Tibial nerve (tissue), 4 donors: ENCODE measurements at places on chromosomes 12 and 14. TPM values are rescaled to one million over a fixed set of nuclear protein-coding genes. Genes with fewer than 3 reads are reported as not detected.

The EML1 gene
- total RNA-seq: 82.8 TPM

The PTPRB gene
- total RNA-seq: 14.4 TPM

The PZP gene
- not detected for total RNA-seq

The KRT3 gene
- total RNA-seq: not detected

The BCL7A gene
- 6.5 TPM for total RNA-seq

The TIGAR gene
- total RNA-seq: 4.4 TPM

The TMTC2 gene
- 35.8 TPM for total RNA-seq

The KCNC2 gene
- total RNA-seq: 0.30 TPM

The IRAK3 gene
- 31.6 TPM for total RNA-seq

The NGB gene
- total RNA-seq: not detected

The CLEC1B gene
- not detected for total RNA-seq

The CORO1C gene
- 152 TPM for total RNA-seq

The KRAS gene
- total RNA-seq: 26.5 TPM

The ZBTB25 gene
- 14.9 TPM for total RNA-seq

The RHOJ gene
- 20.7 TPM for total RNA-seq

The PPFIA2 gene
- 20.3 TPM for total RNA-seq

The ADAMTS20 gene
- not detected for total RNA-seq

The ANKRD33 gene
- total RNA-seq: 0.66 TPM

The AJUBA gene
- total RNA-seq: 26.8 TPM

The PTPRQ gene
- total RNA-seq: 1.8 TPM

The SERPINA12 gene
- not detected for total RNA-seq

The RTL1 gene
- not detected for total RNA-seq

The CLEC7A gene
- 13.5 TPM for total RNA-seq

The PLEKHG7 gene
- 1.6 TPM for total RNA-seq

The CNPY2 gene
- total RNA-seq: 123 TPM

The TTC9 gene
- total RNA-seq: 6.9 TPM

The PPHLN1 gene
- total RNA-seq: 43.5 TPM

The USP44 gene
- 25.5 TPM for total RNA-seq

The ASB2 gene
- total RNA-seq: 0.60 TPM

The FSCB gene
- 0.30 TPM for total RNA-seq

The MON2 gene
- total RNA-seq: 114 TPM

The FGF6 gene
- total RNA-seq: not detected

The MSI1 gene
- 0.59 TPM for total RNA-seq

The POTEM gene
- total RNA-seq: not detected

The HOXC12 gene
- total RNA-seq: 0.22 TPM

The SOAT2 gene
- total RNA-seq: 0.30 TPM

The NKX2-1 gene
- total RNA-seq: not detected

The SIRT4 gene
- 0.87 TPM for total RNA-seq

The IL23A gene
- total RNA-seq: not detected

The PTHLH gene
- total RNA-seq: 6.8 TPM

The CFAP54 gene
- 6.7 TPM for total RNA-seq

The NOVA1 gene
- 49.0 TPM for total RNA-seq

The RERGL gene
- total RNA-seq: 6.3 TPM

The PAPLN gene
- 96.6 TPM for total RNA-seq

The SYT10 gene
- total RNA-seq: 5.0 TPM

The LRP1-AS gene
- not detected for total RNA-seq

The B4GALNT3 gene
- 10.0 TPM for total RNA-seq

The CLEC4D gene
- total RNA-seq: 0.87 TPM

The PPP1R12A gene
- 84.9 TPM for total RNA-seq

The KRT78 gene
- total RNA-seq: 10.8 TPM

The ESRRB gene
- not detected for total RNA-seq

The LRIG3 gene
- total RNA-seq: 94.3 TPM

The ALDH6A1 gene
- 73.0 TPM for total RNA-seq
